ENCODE measurements at places on chromosomes 5 and 9.

DNA sequence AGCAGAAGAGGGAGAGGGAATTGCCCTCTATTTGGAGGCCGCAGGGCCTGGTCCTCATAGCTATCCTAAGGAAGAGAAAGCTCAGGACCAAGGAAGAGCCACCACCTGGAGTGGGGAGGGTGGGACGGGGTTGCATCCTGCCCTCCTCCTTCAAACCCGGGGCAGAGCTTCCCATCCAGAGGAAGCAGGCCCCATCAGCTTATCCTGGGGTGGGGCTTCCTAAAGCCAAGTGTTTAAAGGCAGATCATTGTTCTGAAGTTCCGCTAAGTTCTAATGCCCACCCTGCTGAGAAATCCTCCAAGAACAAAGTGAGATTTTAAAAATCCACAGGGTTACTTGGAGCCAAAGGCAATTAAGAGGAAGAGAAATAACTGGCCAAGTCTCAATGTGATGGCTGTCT is 210.3 kb downstream of the C9orf152 start:
- DNase-seq, result no peak

DNA sequence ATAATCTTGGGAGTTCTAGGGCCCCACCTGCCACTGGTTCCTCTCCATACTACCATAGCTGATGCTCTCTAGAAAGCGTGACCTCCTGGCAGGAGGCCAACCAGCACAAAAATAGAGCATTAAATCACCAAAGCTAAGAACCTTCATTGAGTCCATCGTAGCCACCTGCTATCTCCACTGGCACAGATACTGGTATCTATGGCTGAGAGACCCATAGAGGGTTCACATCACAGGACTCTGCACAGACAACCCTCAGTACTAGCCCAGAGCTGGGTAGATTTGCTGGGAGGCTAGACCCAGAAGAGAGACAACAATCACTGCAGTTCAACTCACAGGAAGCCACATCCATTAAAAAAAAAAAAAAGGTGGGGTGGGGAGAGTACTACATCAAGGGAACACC is 509.1 kb downstream of the DTWD2 start:
- no peak for DNase-seq

DNA sequence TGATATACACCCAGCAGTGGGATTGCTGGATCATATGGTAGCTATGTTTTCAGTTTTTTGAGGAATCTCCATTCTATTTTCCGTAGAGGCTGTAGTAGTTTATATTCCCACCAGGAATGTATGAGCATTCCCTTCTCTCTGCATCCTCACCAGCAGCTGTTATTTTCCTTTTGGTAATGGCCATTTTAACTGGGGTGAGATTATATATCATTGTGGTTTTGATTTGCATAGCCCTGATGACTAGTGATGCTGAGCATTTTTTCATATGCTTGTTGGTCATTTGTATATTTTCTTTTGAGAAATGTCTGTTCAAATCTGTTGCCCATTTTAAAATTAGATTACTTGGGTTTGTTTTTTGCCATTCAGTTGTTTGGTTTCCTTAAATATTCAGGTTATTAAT is 11.2 kb upstream of the PPIC start:
- DNase-seq, result no peak

GRCh38 chr5:88536146-88536545 is 267.5 kb upstream of the TMEM161B start:
- DNase-seq, result no peak

Measured in suppressor macrophage treated with lipopolysaccharide for 1 hour (primary cell).